Cerebellar nuclear complex (tissue), 1 donor: ENCODE measurements at places on chromosomes 16 and 17.
A peak's percentile ranks its signal among the peaks of the same experiment; 100 is the strongest.

DNA sequence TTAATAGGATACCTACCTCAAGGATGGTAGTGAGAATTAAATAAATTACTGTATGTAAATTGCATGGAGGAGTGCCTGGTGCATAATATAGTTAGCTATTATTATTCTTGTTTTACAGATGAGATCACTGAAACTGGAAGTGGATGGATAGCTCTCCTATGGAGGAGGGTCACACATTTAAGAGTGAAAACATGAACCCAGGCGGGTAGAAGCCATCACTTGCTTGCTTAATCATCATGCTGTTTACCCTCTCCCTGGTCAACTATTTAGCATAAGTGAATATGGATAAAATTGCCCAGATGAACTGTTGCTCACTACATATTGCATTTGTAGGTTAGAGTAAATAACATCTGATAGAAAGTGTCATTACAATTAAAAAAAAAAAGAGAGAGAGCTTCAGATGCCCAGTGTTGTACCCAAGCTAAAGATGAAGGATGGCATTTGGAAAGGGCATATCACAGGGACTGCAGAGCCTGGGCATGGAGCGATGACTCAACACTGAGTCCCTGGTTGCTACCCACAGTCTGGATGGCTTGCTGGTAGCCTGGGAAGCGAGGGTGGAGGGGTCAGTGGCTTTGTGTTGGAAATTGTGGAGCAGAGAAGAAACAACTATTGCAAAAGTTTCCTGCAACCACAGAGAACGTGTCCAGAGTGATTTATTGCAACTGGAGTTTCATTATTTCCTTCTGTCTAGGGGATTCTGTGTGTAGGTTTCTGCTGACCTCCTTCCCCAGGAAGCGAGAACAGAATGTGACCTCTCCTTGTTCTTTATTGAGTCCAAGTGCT lies 414.4 kb downstream of the SHISA9 start:
- DNase-seq, result no peak

- no peak for DNase-seq
Measured at GRCh38 chr17:59716427-59716826, 9.0 kb downstream of the VMP1 start.

GRCh38 chr17:61904094-61904710 lies 23.6 kb downstream of the INTS2 start:
- no peak for DNase-seq

DNA sequence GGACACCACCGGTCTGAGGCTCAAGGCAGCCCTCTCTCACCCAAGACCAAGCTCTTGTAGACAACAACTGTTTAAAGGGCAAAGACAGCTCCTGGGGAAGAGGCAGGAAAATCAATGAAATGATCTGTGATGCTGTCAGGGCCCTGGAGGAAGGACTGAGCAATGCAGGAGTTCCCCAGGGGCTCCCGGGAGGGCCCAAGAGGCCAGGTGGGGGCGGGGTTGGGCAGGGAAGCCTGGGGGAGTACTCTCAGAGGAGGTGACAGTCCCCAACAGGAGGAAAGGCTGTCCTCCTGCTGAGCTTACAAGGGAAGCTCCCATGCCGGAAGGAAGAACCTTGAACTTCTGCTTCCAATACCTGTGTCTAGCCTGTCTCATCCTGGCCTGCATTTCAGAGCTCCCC lies 8.3 kb upstream of the NOS2 start:
- DNase-seq, result no peak

GRCh38 chr16:15613676-15614075 lies 29.3 kb downstream of the MARF1 start:
- DNase-seq, result no peak

GRCh38 chr17:80421381-80422090 lies 6.6 kb downstream of the ENDOV start:
- DNase-seq, result no peak

DNA sequence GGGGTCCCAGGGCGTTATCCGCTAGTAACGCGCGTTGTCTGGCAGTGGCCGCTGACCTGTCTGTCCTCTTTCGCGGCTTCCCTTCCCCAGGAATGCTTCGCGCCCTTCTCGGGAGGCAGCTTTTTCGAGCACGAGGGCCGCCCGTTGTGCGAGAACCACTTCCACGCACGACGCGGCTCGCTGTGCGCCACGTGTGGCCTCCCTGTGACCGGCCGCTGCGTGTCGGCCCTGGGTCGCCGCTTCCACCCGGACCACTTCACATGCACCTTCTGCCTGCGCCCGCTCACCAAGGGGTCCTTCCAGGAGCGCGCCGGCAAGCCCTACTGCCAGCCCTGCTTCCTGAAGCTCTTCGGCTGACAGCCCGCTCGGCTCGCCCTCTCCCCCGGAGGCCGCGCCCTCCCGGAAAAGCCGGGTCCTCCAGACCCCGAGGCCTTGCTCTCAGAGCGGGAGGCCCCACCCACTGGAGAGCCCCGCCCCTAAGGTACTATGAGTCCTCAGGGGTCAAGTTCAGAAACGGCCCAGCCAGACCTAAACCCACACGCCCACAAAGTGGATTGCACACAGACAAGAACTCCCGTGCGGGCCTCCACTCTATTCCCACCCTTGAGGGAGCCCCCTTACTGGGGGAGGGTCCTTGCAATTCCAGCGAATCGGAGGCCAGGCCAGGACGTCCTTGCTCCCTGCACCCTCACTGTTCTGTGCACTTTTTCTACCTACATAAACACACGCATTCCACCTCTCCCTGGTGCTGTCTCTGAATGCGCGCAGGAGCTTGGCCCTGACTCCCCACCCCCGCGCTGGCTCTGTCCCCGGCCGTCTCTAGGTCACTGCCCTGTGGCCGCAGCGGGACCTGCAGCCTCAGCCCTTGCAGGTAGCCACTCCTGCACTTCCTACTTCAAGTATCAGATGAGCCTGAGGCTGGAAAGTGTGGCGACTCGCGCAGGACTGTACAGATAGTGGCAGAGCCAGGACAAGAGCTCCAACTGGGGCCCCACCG lies 5.4 kb upstream of the SLC5A2 start:
- DNase-seq, result no peak

DNA sequence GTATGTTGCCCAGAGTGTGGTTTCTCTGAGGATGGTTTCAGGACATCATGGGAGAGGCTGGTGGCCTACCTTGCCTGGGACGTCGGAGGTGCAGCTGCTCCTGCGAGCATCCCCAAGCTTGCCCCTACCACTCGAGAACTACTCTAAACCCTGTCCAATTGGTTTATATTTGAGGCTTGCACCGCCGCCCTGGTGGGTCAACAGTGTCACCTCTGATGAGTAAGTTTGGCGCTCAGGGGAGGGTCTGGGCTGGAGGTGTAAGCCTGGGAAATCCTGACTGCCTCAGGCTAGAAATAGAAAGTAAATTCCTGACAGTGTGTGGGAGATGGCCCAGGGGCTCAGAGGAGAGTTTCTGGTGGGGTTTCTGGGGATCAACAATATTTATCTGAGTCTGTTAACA lies 48.2 kb downstream of the CCDC42 start:
- DNase-seq, result no peak

DNA sequence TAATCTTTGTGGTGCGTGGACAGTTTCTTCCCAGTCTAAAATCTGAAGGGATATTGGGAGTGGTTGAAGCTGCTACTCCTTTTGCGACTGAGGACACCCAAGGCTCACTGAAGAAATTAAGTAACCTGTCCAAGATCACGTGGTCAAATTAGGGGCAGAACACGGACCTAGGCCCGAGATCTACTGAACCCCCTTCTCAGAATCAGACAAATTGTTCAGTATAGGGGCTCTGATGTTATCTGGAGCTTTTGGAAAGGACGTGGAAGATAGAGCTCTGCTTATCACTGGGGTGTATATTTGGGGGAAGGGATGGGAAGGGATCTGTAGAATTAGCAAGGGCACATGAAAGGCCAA lies 857 bp downstream of the TANGO6 start:
- no peak for DNase-seq

- no peak for DNase-seq
Measured at GRCh38 chr16:4709481-4709880, 16.1 kb downstream of the NUDT16L1 start.

GRCh38 chr17:52744179-52744578 lies 585.7 kb upstream of the CA10 start:
- DNase-seq, result no peak

DNA sequence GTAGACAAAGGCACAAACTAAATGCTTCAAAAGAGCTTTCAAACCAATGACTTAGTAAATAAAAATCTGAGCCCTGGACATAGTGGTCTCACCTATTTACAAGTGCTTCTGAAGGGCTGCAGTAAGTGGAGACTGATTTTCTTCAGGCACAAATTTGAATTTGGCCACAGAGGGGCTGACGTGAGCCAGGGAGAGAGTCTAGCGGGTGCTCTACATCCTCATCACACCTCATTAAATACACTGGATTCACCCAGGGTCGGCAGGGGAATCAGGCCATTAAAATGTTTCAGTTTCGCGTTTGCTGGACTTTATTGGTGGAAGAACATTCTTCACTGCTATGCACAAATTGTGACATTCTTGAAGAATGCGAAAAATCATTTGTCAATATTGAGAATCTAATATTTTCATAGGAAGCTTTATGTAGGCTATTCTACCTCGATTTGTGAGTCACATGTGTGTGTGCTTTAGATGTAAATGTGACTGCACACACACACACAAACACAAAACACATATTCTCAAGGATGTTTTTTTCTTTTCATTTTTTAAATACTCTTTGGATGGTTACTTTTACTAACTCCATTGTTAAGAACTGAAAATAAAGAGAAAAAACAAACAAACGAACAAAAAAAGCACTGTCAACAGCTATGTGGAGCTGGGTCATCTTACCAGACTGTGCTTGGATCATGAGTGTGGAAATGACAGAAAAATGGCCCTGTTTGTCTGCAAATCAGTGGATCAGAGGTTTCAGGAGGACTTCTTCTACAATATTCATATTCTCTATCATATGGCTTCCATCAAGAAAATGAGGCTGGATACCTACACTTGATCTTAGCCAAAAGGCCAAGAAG lies 58.9 kb downstream of the CDH11 start:
- DNase-seq, result no peak

DNA sequence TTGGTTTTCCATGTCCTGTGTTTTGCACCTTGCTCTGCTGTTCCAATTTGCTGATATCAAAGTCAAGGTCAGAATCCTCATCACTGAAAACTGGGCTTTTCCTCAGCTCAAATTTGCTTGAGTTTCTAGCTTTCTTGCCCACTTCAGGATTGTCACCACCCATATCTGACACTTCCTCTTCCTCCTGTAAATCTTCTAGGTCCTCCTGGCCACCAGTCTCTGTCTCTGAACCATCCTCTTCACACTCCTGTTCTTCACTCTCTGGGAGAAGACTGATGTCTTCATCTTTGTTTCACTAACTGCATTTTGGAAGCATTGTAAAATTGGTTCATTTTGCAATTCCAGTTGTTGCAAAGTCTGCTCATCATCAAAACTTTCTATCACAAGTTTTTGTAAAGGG lies 63.4 kb upstream of the RBL2 start:
- DNase-seq, result no peak

DNA sequence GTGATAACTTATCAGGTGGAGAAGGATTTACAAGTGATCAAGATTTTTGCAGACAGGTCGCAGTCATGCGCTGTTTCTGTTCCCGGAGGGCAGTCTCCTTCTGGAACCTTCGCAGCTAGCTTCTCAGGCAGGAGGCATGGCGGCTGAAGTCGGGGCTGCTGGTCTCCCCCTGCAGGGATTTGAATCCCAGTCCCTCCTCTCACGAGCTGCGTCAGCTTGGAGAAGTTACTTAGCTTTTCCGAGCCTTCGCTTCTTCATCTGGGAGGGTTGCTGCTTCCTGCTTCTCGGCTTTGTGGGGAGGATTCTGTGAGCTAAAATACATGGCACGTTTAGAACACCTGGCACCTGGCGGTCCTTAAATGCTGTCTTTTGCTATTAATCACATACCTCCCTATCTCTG lies 287.8 kb upstream of the FOXF1 start:
- DNase-seq, result no peak

- DNase-seq, result peak; percentile 84
Measured at GRCh38 chr17:44919885-44920564, 4.7 kb upstream of the GFAP start.

GRCh38 chr17:12940699-12941098 lies 77.1 kb downstream of the ELAC2 start:
- no peak for DNase-seq

DNA sequence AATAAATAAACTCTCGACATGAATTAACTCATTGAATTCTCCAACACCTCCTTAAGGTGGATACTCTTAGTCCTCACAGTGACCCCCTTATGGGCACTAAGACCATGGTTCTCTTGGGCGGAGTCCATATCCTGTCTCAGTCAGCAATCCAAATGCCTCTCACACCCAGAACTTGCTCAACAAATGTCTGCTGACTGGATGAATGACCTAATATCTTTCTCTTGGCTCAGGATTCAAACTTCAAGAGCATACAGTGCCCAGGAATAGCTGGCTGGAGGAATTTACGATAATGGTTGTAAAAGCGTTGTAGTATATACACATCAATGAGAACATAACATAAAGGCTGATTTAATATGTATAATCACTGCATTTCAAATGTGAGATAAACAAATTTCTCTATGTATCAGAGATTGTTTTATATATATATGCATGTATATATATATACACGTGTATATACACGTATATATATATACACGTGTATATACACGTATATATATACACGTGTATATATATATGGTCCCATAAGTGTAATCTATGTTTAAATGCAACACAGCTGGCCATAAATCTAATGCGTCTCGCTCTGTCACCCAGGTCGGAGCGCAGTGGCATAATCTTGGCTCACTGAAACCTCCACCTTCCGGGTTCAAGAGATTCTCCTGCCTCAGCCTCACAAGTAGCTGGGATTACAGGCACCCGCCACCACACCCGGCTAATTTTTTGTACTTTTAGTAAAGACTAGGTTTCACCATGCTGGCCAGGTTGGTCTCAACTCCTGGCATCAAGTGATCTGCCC lies 6.5 kb upstream of the UBB start:
- no peak for DNase-seq

GRCh38 chr17:77667478-77667877 lies 291.0 kb upstream of the TNRC6C start:
- no peak for DNase-seq

DNA sequence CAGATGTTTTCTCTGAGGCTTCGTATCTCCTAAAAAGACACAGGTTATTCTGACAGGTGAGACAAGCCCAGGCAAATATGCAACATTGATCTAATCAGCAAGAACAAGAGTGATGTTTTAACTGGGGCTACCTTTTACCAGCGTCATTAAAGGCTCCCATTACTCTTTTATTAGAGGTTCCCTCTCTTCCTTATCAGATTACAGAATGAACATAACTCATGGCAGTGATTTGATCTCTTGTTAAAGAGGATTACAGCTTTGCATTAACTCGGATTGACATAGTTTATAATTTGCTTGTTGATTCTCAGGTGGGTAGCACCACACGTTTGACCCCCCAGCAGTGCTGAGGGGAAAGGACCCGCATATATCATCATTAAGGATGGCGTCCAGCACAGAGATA lies 90.5 kb downstream of the AATF start:
- DNase-seq, result no peak
